Bone marrow (tissue), 2 donors: ENCODE measurements at places on chromosomes 7 and 10.

GRCh38 chr7:23852135-23852534 lies 142.1 kb downstream of the STK31 start:
- no peak for DNase-seq

- no peak for DNase-seq
Observed at GRCh38 chr10:14779001-14779651, 4.4 kb upstream of the FAM107B start.

GRCh38 chr10:814536-815302 lies 116.8 kb downstream of the LARP4B start:
- DNase-seq: no peak

DNA sequence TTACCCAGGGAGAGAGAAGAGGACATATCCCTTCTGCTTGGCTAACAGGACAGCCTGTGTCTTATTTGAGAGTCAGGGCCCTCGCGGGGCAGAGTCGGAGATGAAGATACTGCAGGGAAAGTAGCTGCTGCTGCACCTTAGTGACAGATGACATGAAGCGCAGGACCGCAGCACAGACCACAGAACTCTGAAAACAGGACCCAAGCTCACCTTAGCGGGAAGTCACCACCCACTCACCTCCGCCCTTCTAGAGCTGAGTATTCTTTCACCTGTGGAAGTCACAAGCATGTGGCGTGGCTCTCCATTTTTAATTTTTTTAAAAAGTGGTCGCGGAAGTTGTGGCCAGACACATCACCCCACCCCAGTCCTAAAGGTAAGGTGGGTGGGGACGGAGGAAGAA lies 191.4 kb downstream of the FAM107B start:
- no peak for DNase-seq

GRCh38 chr10:77979221-77979620 lies 50.1 kb downstream of the POLR3A start:
- no peak for DNase-seq

- no peak for DNase-seq
Observed at GRCh38 chr10:104893701-104894100, 252.6 kb downstream of the SORCS3 start.
